ENCODE measurements at places on chromosomes 5 and 9. TPM values are rescaled to one million over a fixed set of nuclear protein-coding genes. Genes with fewer than 3 reads are reported as not detected.

PRR16 gene
- total RNA-seq, result 8.8 TPM

DNA sequence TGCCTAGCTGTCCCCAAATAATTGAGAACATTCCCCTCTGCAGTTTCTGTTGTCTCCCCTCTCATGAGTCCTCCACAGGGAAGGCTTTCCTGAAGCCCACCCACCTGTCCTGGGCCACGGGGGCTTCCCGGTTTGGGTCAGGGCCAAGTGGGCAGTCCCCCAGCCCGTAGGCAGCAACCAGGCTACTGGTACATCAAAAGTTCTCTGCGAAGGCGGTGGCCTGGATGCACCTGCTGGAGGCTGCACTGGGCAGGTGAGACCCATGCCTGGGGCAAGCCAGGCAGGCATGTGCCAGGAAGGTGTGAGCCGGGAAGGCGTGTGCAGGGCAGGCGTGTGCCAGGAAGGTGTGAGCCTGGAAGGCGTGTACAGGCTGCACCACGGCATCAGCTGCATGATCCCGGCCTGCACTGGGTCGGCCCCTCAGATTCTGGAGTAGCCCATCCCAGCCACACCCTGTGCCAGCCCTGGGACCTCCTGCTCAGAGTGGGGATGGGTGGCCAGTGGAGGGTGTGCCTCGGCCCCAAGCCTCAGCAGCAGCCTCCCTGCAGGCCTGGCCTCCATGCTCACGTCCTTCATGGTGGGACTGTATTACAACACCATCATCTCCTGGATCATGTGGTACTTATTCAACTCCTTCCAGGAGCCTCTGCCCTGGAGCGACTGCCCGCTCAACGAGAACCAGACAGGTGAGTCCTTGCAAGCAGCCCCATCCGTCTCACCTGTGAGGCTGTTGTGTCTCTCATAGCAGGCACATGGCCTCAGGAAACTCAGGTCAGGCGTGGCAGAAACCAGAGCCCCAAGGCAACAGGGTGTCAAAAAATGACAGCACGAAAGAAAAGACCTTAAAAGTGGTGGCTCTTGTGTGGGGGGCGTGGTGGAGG, 8.7 kb downstream of the SLC6A19 start:
- DNase-seq, result no peak

CCNI2 gene
- not detected for total RNA-seq

RPP25L gene
- 39.1 TPM for total RNA-seq

- DNase-seq, result no peak
These were observed 233.0 kb upstream of the ATP10B start for GRCh38 chr5:161085056-161085455.

SAPCD2 gene
- not detected for total RNA-seq

Measured in uterus (tissue), 4 donors.